ENCODE measurements at places on chromosomes 12 and 14.

- no peak for DNase-seq
Observed at GRCh38 chr12:56990648-56991318, 15.6 kb downstream of the ZBTB39 start.

DNA sequence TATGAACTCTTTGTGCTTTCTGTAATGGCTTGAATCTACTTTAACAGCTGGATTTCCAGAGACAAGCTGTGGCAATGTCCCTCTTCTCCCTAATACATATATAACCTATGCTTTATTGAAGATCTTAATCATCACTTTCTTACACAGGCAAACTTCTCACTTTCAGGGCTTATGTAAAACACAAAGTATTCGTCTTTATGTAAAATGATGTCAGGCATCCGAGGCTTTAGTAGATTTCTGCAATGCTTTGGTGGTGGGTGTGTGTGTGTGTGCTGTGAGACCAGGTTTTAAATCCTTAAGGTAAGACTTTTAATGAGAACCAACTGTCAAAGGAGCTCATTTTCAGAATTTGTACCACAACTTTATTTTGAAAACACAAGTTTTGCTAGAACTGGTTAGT is 70.0 kb upstream of the HMGA2 start:
- DNase-seq = no peak

GRCh38 chr12:32508626-32509025 is 109.3 kb downstream of the FGD4 start:
- DNase-seq = no peak

- DNase-seq = no peak
Observed at GRCh38 chr12:104371043-104371870, 67.7 kb downstream of the EID3 start.

- DNase-seq = no peak
Observed at GRCh38 chr12:103997286-103997900, 31.7 kb downstream of the TDG start.

DNA sequence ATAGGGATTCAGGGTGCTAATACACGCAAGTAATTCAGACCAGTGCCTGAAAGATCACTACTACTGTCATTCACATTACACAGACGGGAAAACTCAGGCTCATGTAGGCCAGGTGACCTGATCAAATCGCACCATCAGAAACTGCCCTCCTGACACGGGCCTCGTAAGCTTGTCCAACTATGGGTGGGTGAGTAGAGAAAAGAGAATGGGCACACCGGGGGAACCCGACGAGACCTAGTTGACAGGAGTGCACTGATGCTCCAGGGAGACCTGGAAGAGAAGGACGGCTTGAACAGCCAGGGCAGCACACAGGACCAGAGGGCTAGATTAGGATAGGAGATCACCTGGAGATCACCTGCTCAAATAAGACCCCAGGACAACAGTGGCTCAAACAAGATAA is 166.9 kb upstream of the DIO3 start:
- no peak for DNase-seq

- no peak for DNase-seq
Observed at GRCh38 chr14:78127961-78128360, 42.2 kb upstream of the NRXN3 start.

- no peak for DNase-seq
Observed at GRCh38 chr12:29241821-29242591, 92.9 kb downstream of the FAR2 start.

- DNase-seq = peak; percentile 95
Observed at GRCh38 chr14:99605299-99605961, 1.4 kb upstream of the CCDC85C start.

Data from posterior cingulate gyrus (tissue), 11 donors.